Spinal cord (tissue), 10 donors: ENCODE measurements at places on chromosomes 16 and 17. TPM values are rescaled to one million over a fixed set of nuclear protein-coding genes. Genes with fewer than 3 reads are reported as not detected.

The CEP295NL gene
- 3.3 TPM for total RNA-seq

The CEMP1 gene
- total RNA-seq: 0.28 TPM

The MIEN1 gene
- 14.5 TPM for total RNA-seq

The NPIPB6 gene
- total RNA-seq: 2.5 TPM

The PPY gene
- not detected for total RNA-seq

The CNGB1 gene
- 2.1 TPM for total RNA-seq

The NGFR gene
- 39.2 TPM for total RNA-seq

The TAT gene
- total RNA-seq: 0.10 TPM

The MSI2 gene
- total RNA-seq: 92.8 TPM

The HOXB4 gene
- 6.0 TPM for total RNA-seq

The MTMR4 gene
- total RNA-seq: 54.2 TPM

The SP2 gene
- 1.6 TPM for total RNA-seq

The TMEM98 gene
- total RNA-seq: 102 TPM

The DNASE1L2 gene
- total RNA-seq: 2.6 TPM

The TMEM186 gene
- 8.4 TPM for total RNA-seq

The CD300LB gene
- not detected for total RNA-seq

The CCL11 gene
- not detected for total RNA-seq

The PMFBP1 gene
- 2.2 TPM for total RNA-seq

The GPR139 gene
- 2.4 TPM for total RNA-seq

The KRT32 gene
- total RNA-seq: not detected

The ZG16B gene
- 0.59 TPM for total RNA-seq

The ITGAD gene
- total RNA-seq: 0.06 TPM

The HS3ST2 gene
- 1.2 TPM for total RNA-seq
